Activated CD4-positive, alpha-beta T cell treated with anti-CD3 and anti-CD28 coated beads, Interleukin-2, amount 10 ng/mL, durations not matched to agents 7 days and 5 days (primary cell): ENCODE measurements at places on chromosomes 3 and 15. TPM values are rescaled to one million over a fixed set of nuclear protein-coding genes. Genes with fewer than 3 reads are reported as not detected.

Gene CACNA2D2
- 0.60 TPM for total RNA-seq

Gene TRAT1
- 151 TPM for total RNA-seq

Gene GPR149
- total RNA-seq, result not detected

Gene RAD51
- total RNA-seq, result 59.9 TPM

Gene GABRR3
- total RNA-seq, result not detected

Gene ERICH6
- 0.81 TPM for total RNA-seq

Gene PLA2G4E
- not detected for total RNA-seq

Gene EPM2AIP1
- 21.3 TPM for total RNA-seq

Gene CLPX
- 44.9 TPM for total RNA-seq

Gene TMEM158
- total RNA-seq, result 0.55 TPM

Gene CALML4
- 13.5 TPM for total RNA-seq

Gene ARHGAP31
- total RNA-seq, result 2.0 TPM

Gene CTXND1
- total RNA-seq, result not detected

Gene ADAMTS17
- total RNA-seq, result 5.0 TPM

Gene ARL14
- not detected for total RNA-seq

Gene DZIP1L
- total RNA-seq, result 0.40 TPM

Gene RLBP1
- not detected for total RNA-seq

Gene TP63
- total RNA-seq, result 0.35 TPM

Gene MORC1
- total RNA-seq, result not detected

Gene SLC38A3
- not detected for total RNA-seq

Gene FGF12
- total RNA-seq, result not detected

Gene TLR9
- 0.55 TPM for total RNA-seq

Gene PYGO1
- total RNA-seq, result not detected

Gene UROC1
- total RNA-seq, result not detected

Gene CLRN1
- not detected for total RNA-seq

Gene ABHD17C
- total RNA-seq, result 5.6 TPM

Gene PLA2G4B
- 10.5 TPM for total RNA-seq

Gene MEGF11
- total RNA-seq, result not detected

Gene SERINC4
- 0.37 TPM for total RNA-seq

Gene GPR15
- 35.0 TPM for total RNA-seq

Gene KIF15
- 58.8 TPM for total RNA-seq

Gene MRAS
- not detected for total RNA-seq

Gene RMDN3
- total RNA-seq, result 32.6 TPM

Gene FOXB1
- total RNA-seq, result 0.54 TPM
